ENCODE measurements at places on chromosomes 5 and 9. TPM values are rescaled to one million over a fixed set of nuclear protein-coding genes. Genes with fewer than 3 reads are reported as not detected.
A peak's percentile ranks its signal among the peaks of the same experiment; 100 is the strongest.

Gene SPAAR
- polyA plus RNA-seq: 0.17 TPM

Gene GPR150
- 0.47 TPM for polyA plus RNA-seq

Gene PDLIM4
- polyA plus RNA-seq: 28.0 TPM

- peak; percentile 23 for DNase-seq
Observed at GRCh38 chr5:158538506-158539074, 561.1 kb downstream of the EBF1 start.
